ENCODE measurements at places on chromosomes 13 and 19.
A peak's percentile ranks its signal among the peaks of the same experiment; 100 is the strongest.

DNA sequence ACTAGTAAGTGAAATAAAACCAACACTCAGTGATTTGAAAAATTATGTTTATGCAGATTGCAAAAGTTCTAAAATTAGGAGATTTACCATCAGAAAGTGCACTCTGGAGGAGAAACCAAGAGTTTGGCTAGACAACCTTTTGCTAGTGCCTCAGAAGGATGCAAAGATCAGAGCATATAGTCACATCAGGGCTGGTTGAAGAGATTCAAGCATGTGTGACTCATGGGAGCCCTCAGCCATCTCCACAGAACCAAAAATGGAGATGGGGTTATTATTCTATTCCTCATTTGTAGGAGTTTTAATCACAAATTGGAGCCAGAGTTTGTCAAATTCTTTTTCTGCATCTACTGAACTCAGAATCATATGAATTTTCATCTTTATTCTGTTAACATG, 32.9 kb upstream of the OXGR1 start:
- DNase-seq = no peak

GRCh38 chr13:22960827-22961226, 220.0 kb upstream of the SGCG start:
- no peak for DNase-seq

GRCh38 chr13:48925001-48925400, 50.7 kb upstream of the FNDC3A start:
- DNase-seq = no peak

GRCh38 chr19:16446724-16447368, 24.9 kb downstream of the EPS15L1 start:
- no peak for DNase-seq

GRCh38 chr19:17220207-17220758, 5.1 kb downstream of the USE1 start:
- DNase-seq = no peak

DNA sequence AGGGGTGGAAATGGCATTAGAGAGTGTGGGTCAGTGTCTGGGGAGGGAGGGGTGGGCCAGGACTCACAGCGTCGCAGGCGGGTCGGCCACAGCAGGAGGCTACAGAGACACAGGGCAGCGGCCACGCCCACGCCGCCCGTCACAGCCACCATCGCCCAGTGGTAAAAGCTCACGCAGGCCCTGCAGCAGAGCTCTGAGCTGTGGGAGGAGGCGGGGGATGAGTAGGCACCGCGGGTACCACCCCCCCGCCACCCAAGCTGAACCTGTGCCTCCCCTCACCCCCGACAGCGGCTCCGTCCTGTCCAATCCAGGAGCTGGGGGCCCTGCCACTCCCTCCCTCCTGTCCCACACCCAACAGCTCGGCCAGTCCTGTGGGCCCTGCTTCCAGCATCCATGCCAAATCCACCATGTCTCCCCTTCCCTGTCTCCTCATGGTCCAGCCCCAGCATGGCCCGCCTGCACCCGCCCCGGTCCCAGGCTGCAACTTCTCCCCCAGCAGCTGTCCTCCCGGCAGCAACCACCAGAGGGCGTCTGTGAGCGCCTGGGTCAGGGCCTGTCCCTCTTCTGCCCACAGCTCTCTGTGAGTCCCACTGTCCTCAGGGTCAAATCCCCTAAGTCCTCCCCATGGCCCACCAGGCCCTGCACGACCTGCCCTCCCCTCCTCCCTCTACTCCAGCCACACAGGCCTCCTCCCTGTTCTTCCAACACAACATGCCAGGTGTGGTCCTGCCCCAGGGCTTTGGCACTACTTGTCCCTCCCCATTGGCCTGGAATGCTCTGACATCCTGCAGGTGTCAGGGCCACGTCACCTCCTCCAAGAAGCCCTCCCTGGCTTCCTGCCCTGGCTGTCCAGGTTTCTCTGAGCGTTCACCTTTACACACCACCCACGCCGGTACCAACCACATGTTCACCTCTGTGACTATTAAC, 6.0 kb downstream of the TEKTIP1 start:
- peak; percentile 15 for DNase-seq

DNA sequence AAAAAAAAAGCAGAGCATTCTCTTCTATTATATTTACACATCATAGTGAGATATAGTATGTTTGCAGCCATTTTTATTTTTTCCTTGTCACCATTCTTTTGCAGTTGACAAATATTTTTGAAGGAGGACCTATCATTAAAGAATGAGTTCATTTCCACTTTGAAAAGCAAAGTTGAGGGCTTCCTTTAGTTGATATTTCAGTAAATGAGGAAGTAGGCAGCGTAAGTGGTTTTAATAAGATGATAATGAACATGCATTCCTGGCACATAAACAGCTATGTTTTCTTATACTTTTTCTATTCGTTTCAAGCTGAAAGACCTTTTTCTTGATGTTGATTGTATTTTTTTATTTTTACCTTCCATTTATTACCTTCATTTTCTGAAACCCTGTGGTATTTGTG, 66.2 kb downstream of the ZMYM2 start:
- no peak for DNase-seq

GRCh38 chr13:79434556-79434955, 28.5 kb upstream of the RBM26 start:
- DNase-seq = no peak

- no peak for DNase-seq
Measured at GRCh38 chr13:90336507-90336906, 1011.0 kb upstream of the MIR17HG start.

DNA sequence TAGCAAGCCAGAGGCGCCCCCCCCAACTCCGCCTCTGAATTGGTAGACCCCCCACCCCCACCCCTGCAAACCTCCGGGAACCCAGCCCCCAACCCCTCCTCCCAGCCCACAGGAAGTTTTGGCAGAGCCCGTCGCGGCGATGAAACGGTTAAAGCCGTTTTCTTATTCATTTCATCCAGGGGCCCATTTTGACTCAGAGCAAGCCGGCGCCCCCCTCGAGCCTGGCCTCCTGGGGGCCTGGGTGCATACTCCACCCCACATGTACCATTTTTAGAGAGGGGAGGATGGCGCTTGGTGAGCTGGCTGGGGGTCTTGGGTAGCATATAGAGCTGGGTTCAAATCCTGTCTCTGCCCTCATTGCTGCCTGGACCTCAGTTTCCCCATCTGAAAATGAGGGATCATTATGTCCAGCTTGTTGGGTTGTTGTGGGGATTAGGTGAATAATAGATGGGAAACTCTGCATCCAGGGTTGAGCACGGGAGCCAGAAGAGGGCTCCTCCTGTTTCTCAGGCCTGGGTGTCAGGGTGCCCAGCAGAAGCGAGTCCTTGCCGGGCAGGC, 7.9 kb upstream of the JUNB start:
- DNase-seq = no peak
